ENCODE measurements at places on chromosomes 3 and 15.
A peak's percentile ranks its signal among the peaks of the same experiment; 100 is the strongest.

DNA sequence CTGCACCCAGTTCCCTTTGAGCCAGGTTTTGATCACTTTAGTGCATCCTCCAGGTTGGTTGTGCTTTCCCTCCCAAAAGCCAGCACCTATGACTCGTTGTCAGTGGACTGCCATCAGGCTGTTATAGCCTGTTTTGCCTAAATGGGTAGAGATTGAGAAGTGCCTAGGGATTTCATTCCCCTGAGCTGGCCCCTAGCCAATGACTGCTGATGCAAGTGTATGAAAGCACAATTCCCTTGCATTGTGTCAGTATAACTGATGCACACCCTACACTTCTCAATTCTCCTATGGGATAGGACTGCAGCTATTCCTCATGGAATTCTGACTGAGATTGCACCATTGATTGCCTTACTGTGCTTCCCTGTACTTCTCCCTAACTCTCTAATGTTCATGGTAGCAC is 102.1 kb upstream of the ARPP21 start:
- no peak for DNase-seq

GRCh38 chr15:55389264-55389607 is 18.9 kb downstream of the CCPG1 start:
- no peak for DNase-seq

DNA sequence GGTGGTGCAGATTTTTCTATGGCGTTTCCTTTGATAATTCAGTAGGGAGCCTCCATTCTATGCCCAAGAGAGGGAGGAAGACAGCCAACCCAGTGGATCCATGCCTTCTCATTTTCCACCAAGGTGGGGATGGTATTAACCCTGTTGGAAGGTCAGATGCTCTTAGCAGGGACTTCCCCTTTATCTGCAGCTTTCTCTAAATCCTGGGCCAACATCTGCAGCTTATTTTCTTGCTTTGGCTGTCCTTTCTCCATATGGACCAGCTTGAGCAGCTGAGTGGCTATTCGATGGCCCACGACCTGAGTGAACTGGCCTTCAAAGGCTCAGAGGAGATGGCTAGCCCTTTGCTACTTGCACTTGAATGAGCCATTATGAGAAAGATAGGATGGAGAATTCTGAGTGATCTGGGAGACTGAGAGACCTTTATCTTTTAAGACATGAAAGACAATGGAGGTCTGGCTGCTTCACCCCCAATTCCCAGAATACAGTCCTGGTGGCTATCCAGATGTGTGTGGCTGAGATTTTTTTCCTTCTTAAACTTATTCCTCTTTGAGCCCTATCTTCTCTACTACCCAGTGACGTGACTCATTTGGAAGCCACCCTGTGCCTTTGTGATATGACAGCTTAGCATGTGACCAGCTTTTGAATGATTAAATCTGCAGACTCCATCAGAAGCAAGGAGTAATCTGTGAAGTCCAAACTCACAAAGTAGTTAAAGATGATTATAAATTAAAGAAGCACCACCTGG is 39.6 kb upstream of the TRAK1 start:
- DNase-seq: peak; percentile 56

DNA sequence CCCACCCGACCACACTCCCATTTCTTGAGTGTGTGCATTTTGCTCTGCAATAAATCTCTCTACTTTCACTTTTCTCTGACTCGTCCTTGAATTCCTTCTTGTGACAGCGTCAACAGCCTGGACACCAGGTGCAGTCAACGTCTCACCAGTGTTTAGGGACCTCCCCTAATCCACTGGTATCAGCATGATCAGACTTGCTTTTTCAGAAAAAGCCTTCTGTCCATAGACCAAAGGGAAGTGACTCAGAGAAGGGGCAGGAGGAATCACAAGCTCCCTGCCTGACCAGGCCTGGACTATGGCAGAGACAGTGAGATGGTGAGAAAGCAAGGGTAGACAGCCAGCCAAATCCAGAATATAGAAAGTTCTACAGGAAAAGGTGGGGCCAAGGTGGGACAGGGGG is 15.5 kb downstream of the CCR5 start:
- peak; percentile 90 for DNase-seq

DNA sequence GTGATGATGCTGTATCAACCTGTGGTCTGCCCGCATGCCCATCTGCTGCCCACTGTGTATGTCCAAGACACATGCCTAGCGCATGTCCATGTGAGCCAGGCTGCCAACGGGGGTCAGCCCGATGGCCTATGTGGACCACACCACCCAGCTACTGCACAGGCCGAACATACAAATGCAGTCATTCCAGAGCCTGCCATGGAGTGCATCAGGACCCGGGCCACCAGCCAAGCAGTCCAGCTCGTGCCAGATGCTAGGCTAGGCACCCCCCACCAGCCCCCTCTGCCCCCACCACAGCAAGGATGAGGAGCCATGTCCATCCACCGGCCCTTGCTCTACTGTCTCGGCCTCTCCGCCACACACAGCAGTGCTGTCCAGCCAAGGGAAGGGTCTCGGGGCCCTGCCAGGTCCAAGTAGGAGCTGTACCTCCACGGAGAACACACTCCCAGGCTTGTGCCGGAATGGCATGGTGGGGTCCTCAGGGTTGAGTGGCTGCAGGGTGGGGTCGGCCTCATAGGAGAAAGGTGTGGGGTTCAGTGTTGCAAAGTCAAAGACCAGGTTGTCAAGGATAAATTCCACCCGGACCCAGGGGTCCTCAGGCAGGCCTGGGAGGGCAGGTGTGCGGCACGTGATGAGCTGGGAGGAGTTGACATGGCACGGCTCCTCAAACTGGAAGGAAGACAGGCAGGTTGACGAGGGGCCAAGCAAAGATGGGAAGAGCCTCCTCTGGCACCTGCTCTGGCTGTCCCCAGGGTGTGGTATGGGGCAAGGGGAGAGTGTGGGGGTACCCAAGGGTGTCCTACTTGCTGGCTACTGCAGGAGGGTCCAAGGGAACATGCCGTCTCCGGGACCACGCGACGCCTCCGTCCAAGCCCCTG is 15.3 kb downstream of the PLXNB1 start:
- no peak for DNase-seq

- no peak for DNase-seq
Measured at GRCh38 chr15:53830707-53831386, 71.4 kb upstream of the WDR72 start.

- no peak for DNase-seq
Measured at GRCh38 chr3:121362035-121362734, 183.6 kb downstream of the POLQ start.

- peak; percentile 84 for DNase-seq
Measured at GRCh38 chr3:58051196-58051595, 43.0 kb downstream of the FLNB start.

- DNase-seq: no peak
Measured at GRCh38 chr3:132486099-132486498, 68.8 kb downstream of the DNAJC13 start.

DNA sequence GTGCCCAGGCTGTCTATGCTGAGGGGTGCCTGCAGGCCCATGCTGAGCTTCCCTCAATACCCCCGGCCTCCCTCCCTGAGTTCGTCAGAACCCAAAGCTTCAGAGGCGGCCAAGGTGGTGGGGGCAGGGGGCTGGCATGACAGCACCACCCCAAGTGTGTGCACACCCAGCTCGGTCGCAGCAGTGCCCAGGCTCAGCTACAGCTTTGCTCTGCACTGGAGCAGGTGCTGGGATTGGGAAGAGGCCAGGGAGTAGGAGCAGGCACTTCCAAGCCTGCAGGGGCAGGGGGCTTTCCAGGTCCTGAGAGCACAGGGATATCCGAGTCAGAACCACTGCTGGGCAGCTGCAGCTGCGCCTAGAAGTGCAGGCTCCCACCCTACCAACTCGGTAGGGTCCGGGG is 283.9 kb downstream of the UBE2E2 start:
- no peak for DNase-seq

DNA sequence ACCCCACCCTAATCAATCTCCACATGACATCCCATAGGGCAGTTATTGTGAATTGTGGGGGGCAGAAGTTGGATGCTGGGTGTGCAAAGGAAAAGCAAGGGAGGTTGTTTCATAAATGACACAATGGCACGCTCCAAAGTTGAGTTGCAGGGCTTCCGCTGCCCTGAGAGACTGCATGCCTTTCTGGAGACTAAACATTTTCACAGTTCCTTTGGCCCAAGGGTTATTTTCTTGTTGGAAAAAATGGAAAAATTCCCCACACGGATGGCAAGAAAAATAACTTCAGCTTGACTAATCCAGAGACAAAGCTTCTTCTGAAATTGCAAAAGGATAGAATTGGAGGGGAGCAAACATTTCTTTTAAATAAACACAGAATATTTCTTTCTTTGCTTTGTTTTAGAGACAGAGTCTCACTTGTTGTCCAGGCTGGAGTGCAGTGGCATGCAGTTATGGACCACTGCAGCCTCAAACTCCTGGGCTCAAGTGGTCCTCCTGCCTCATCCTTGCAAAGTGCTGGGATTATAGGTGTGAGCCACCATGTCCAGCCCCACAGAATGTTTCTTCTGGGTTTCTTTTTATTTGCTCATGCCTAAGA is 19.1 kb upstream of the TPM1 start:
- no peak for DNase-seq

DNA sequence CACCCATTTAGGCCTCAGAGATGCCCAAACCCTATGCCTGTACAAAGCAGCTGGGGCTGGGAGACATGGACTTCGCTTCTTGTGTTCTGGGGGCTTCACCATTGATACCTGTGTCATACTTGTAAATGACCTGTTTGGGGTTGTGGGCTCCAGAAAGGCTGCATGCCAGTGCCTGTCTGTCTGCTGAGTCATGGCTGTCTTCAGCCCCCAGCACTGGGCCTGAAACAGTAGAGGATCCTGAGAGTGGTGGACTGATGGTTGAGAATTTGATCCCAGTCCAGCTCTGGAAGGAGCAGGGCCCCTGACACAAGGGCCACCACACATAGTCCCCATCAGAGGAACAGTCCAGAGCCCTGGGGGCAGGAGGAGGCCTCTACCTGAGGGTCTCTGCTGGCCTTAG is 24.6 kb upstream of the APEH start:
- DNase-seq: no peak

- peak; percentile 84 for DNase-seq
Measured at GRCh38 chr3:58998476-58999117, 51.2 kb downstream of the CFAP20DC start.

GRCh38 chr3:173253471-173253870 is 112.4 kb upstream of the SPATA16 start:
- no peak for DNase-seq

GRCh38 chr3:128496602-128497304 is 3.8 kb upstream of the GATA2 start:
- DNase-seq: no peak

DNA sequence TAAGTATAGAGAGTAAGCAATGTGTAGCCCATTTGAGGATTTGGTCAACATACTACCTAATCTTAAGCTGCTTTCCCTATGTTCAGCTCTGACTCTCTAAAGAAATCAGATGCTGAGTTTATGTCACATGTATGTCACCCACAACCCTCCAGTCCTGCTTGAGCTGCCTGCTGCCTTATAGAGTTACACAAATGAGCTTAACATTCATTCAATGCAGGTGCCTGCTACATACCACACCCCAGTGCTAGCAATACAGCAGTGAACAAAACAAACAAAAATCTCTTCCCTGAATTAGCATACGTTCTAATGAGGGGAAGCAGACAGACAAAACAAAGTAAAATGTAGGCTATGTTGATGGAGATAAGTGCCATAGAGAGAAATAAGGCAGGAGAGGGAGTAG is 93.0 kb downstream of the HHLA2 start:
- DNase-seq: no peak

DNA sequence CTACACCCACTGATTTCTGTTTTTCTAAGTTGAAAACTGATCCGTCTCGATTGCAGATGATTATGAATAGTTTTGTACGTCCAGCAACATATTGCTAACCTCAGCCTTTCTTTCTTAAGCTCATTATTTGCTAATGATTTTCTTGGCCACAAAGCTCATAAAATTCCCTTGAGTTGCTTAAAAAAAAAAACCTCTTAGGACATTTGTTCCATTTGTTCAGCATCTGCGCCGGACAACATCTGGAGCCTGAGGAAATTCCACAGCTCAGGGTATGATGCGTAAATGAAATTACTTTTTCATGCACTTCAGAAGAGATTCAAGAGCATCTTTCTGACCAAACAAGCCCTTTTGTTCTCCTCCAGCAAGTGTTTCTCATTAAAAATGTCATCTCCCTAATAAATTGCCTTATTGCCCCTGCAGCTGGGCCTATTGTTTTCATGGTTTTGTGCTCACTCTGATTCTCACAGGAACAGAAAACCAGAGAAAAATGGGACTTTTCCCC is 249.1 kb upstream of the MCTP2 start:
- no peak for DNase-seq

GRCh38 chr3:27503526-27503925 is 19.3 kb upstream of the SLC4A7 start:
- DNase-seq: no peak

- no peak for DNase-seq
Measured at GRCh38 chr3:111472556-111472955, 69.4 kb upstream of the CD96 start.

DNA sequence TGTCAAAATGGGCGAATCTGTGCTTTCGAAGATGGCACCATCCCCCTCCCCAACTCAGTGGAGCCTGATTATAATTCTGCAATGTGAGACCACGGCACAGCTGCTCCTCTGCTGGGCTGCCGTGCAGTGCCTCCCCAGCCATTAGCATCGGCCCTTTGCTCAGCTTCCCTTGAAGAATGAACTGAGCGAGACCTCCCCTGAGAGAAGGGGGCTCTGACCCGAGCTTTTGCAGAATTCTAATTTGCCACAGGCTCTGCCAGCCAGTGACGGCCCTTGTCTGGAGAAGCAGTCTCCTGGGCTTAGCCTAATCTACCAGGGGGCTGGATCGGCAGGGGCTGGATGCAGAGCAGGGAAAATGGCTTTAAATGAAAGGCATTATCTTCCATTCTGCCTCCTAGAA is 57.2 kb downstream of the GLDN start:
- no peak for DNase-seq

DNA sequence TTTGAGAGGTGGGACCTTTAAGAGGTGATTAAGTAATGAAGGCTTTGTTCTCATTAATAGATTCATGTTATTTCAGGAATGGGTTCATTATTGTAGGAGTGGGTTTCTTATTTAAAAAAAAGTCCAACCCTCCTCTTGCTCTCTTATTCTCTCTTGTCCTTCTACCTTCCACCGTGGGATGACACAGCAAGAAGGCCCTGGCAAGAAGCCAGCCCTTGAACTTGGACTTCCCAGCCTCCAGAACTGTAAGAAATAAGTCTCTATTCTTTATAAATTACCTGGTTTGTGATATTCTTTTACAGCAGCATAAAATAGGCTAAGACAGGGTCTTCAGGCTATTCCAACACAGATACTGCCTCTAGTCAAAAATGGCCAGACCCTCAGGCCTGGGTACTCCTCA is 62.2 kb downstream of the MYLK start:
- no peak for DNase-seq

GRCh38 chr3:127265581-127265981 is 22.3 kb downstream of the PRR20G start:
- no peak for DNase-seq

All from inflammatory macrophage treated with lipopolysaccharide for 4 hours (primary cell).